ENCODE measurements at places on chromosomes 12 and 14.

DNA sequence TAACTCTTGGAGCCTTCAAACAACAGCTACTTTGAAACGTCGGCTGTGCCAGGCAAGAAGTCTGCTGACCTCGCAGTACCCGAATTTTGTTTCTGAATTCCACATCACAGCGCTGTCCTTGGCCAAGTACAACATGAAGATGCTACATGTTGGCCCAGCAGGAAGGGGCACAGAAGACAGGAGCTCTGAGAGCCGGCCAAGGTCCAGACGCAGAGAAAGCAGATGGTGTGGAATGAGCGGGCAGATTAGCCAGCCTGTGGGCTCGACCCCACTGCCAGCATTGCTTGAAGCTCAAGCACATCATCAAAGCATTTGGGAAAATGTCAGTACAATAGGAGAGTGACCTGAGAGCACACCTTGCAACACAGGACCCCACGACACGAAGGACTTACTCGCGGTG, 64.5 kb downstream of the FZD10 start:
- DNase-seq = peak; percentile 15

DNA sequence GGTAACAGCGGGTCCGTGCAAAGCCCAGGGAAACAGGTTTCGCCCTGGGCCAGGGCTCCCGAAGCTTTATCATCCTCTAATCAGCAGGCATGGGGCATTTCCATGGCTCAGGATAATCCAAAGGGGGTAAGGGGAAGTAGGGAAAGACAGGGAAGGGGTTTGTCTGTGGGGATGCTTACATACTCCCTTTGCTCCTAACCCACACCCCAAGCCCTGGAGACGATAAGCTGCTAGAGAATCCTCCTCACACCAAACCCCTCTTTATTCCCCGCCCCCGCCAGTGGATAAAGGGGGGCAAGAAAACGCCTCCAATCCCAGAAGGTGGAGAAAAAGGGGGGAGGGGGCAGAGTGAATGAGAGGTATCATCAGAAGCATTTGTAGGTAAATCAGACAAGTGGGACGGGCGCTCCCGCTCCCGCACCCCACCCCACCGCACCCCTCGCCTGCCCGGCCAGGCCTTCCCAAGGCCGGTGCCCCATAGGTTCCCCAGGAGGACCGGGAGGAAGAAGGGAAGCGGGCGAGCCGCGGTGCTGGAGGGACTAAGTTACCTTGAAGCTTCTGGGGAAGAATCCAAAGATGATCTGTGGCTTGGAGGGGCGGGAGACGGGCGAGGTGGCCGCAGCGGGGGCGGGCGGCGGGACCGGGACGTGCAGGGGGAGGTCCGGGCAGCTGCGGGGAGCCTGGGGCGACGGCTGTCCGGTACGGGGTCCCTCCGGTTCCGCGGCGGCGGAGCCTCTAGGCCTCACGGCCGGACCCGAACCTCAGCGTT, 762 bp downstream of the PPP2R5E start:
- DNase-seq = no peak

- DNase-seq = no peak
Observed at GRCh38 chr12:42085594-42085993, 59.1 kb downstream of the GXYLT1 start.

DNA sequence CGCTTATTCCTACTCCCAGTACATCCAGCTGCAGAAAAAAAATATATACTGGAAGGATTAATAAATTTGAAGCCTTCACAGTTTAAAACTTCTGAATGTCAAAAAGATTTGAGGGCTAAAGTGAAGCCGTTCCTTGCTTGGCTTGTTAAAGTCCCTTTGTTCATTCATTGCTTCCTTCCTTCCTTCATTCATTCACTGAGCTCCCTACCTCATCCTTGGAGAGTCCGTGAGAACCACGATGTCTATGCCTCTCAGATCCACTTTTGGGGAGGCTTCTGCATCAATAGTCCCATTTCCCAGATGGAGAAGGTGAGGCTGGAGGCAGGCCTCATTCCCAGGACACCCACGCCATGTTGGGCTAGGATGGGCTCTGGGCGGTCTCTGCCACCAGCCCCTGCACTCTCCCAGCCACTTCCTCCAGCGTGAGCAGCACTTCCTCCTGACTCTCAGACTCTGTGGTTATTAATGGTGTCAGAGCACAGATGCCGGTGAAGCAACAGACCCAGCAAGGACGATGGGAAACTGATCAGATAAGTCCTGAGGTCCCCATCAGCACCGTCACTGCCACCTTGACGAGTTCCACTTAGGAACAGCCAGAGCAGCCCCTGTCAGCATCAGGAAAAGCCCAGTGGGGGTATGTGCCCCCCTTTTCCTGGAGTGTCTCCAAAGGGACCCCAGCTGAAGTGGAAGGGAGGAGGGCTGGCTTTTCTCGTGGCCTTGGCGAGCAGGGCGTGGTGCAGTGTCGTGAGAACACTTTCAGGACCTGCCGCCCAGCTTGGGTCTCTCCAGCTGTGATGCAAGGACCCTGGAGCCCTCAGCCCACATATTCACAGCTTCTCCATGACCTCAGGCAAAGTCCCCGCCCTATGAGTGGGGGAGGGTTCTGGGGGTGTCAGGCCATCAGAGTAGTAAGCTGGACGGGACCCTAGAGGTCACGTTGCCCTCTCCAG, 21.2 kb downstream of the ASB2 start:
- no peak for DNase-seq

DNA sequence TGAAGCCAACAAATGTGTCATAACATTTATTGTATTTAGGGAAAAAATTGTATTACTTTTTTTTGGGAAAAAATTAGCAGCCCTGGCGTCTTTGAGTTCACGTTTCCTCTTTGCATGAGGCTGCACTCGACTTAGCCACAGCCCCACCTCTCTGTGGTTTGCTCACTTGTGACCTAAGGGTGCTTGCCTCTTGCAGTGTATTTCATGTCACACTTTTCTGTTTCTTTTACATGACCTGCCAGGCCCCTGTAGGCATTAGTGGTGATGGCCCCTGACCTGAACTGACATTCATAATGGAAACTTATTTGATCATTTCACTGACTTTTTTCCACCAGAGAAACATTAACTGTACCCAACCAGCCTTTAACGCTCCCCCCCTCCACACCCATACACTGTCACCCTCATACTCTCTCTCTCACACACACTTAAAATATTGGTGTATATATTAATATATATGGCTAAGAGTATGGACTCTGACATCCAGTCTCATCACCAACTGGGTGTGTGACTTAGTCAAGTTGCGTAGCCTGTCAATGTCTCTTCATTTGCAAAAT, 122.9 kb downstream of the PRKCH start:
- DNase-seq = no peak

- peak; percentile 90 for DNase-seq
Observed at GRCh38 chr14:21913759-21914158, 240.1 kb upstream of the OR4E1 start.

- DNase-seq = no peak
Observed at GRCh38 chr12:99620159-99620479, 27.4 kb upstream of the GARIN6 start.

- peak; percentile 79 for DNase-seq
Observed at GRCh38 chr12:2834581-2835491, at the start of gene NRIP2. Gene NRIP2, minus strand, starts transcription at chr12:2835035. Its CDS starts 52 bp downstream, at chr12:2834983.

DNA sequence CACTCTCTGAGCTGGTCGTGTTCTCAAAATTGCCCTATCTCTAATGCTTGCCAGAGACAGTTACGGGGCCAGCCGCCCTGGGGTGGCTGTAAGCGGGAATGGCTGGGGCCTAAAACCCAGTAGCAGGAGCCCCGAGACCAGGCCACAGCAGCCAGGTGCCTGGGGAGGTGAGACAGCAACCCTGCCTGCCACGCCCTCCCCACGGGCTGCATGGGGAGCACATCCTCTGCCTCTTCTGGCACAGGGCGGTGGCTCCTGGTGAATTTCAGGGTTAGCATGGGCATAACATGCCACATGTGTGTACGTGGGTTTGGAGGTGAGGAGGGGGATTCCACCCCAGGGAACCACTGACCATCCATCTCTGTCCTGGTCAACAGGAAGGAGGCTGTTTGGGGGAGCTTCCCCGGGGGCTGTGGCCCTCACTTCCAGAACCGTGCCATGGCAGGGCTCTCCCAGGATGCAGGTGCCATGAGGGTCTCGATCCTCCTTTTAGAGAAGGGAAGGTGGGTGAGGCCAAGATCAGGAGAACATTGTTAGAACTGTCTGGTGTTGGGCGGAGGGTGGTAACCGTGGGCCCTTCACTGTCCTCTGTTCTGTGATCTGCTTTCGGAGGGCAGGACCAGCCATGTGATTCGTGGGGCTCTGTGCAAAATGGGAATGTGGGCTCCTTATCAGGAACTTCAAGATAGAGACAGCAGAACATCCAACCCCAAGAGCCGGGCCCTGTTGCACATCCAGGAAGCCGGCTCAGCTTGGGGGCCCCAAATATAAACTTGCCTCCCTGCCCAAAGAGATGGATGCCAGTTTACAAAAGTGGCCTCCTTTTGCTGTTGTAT, 312.2 kb upstream of the DIO3 start:
- peak; percentile 12 for DNase-seq

DNA sequence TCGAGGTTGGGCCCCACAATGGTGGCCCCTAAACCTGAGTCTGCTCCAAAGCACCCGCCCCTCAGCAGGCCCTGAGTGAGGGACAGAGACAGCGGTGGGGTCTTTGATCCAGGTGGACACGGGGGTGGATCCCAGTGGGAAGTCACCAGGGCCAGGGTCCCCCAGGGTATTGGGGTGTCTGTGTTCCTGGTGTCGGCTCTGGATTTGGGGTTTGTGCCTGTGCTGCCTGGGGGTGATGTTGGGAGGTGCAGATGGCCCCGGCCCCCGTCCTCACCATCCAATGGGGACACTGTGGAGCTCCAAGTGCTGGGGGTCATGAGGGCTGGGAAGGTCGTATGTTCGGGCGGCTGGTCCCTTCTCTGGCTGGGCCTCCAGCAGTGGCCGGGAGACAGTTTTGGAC, 354.2 kb downstream of the TMEM121 start:
- DNase-seq = peak; percentile 10

GRCh38 chr14:101726295-101726953, 35.1 kb upstream of the PPP2R5C start:
- DNase-seq = peak; percentile 78

GRCh38 chr14:42480255-42480654, 873.6 kb downstream of the LRFN5 start:
- no peak for DNase-seq

DNA sequence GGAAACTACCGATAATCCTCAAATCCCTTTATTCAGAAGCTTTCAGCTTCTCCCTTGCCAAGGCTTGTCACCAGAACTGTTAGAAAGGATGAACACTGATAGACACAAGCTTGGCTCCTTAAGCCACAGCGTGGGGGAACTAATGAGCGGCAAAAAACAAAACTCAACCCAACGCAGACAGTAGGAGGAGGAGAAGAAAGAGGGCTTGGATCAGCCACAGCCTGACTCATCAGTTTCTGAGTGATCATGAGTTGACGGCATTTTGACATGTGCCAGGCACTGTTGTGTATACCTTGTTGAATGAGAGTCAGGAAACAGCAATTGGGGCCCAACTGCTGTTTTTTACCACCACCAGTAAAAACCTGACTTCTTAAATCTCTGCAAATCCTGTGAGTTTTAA, 23.7 kb downstream of the PLXNC1 start:
- no peak for DNase-seq

- no peak for DNase-seq
Observed at GRCh38 chr12:42255221-42255865, 17.3 kb upstream of the YAF2 start.

- no peak for DNase-seq
Observed at GRCh38 chr14:59277659-59278058, 89.2 kb downstream of the DAAM1 start.

- DNase-seq = peak; percentile 91
Observed at GRCh38 chr14:104820669-104821228, 19.8 kb downstream of the ZBTB42 start.

GRCh38 chr14:103916636-103917262, 11.5 kb upstream of the TDRD9 start:
- DNase-seq = no peak

GRCh38 chr12:122051231-122051876, 27.2 kb upstream of the MLXIP start:
- DNase-seq = peak; percentile 41

DNA sequence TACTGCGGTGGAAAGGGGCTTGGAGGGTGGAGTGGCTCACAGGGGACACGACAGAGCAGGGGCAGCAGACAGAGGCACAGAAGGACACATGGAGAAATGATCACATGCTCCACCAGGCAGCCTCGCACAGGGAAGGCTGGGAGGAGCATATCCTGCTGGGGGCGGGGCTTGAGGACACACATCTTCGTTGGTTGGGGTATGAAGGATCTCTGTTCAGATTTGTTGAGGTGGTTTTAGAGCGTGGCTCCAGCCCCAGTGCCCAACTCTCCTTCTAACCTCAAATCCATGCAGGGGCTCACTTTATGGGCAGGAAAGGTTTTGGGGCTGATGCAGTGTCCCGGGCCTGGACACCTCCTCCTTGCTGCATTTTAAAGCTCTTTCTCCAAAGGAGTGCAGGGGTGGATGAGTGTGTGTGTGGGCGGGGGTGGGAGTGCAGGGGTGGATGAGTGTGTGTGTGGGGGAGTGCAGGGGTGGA, 733 bp upstream of the P3H3 start:
- peak; percentile 97 for DNase-seq

GRCh38 chr12:52230364-52231281, 2.4 kb upstream of the KRT7 start:
- no peak for DNase-seq

DNA sequence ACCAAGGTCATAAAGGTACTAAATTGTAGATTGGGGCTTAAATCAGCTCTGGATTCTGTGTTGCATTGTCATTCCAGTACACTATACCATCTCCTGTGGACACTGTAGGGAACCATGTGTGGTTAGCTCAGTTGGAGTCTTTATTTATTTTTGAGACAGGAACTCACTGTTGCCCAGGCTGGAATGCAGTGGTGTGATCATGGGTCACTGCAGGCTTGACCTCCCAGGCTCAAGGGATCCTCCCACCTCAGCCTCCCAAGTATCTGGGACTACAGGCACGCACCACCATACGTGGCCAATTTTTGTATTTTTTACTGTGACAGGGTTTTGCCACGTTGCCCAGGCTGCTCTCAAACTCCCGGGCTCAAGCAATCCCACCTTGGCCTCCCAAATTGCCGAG, 6.7 kb downstream of the PAPOLA start:
- no peak for DNase-seq

GRCh38 chr14:96676166-96676565, 121.0 kb upstream of the VRK1 start:
- no peak for DNase-seq

GRCh38 chr12:62817556-62818271, 117.2 kb downstream of the PPM1H start:
- peak; percentile 75 for DNase-seq

DNA sequence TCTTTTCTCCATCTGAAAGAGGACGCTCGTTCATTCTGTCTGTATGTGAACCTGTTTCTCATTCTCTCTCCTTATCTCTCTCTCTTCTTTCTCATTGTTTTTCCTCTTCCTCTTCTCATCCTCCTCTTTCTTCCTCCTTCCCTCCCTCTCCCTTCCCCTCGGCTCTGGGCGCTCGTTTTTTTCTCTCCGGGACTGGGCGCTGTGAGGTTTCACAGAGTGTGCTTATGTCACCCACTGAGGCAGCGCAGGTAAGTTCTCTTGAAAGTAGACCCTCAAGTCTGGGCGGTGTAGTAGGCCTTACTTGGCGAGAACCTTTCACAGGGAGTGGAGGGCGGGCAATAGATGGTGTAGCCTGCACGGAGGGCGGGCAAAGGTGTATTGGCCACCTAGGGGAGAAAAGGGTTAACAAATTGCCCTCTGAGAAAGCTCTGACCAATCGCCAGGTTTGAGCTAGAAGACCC, 4.5 kb upstream of the SIX1 start:
- DNase-seq = peak; percentile 59
